ENCODE measurements at places on chromosomes 13 and 19.

- DNase-seq = no peak
Measured at GRCh38 chr13:43584751-43585150, 202.0 kb downstream of the ENOX1 start.

DNA sequence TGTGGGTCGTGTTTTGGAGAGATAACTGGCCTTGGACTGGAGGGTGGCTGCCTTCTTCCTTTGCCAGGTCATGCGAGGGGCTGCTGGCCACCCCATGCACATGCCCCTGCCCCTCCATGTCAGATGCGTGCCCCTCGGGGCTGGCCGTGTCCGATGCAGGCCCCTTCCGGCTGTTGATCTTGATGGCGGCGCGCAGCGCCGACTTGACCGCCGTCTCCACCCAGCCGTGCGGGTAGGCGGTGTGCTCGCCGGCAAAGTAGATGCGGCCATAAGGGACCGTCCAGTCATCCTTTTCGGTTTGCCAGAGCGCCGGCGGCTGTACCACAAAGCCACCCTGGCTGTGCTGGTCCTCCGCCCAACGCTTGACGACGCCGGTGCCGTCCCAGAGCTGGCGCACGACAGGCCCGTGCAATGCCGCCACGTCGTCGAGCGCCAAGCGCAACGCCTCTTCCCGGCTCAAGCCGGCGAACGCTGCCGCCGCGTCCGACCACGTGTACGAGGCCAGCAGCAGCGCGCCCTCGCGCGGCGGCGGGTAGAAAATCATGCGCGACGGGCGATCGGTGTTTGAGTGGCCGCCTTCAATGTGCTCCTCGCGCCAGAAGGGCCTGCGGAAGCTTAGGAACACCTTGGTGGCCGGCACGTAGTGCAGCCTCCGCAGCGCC lies 6.9 kb downstream of the IL4I1 start:
- peak; percentile 78 for DNase-seq

DNA sequence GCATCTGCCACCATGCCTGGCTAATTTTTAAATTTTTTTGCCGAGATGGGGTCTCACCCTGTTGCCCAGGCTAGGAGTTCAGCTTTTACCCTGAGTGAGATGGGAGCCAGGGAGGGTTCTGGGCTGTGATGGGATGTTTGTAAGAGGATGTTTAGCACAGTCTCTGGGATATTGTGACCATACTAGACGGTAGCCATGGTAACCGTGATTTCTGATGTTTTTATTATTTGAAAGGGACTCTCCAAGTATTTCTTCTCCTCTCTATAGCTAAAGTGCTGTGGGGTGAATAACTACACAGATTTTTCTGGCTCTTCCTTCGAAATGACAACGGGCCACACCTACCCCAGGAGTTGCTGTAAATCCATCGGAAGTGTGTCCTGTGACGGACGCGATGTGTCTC lies 10.4 kb downstream of the TSPAN16 start:
- no peak for DNase-seq

GRCh38 chr13:63381078-63381859 lies 1965.6 kb upstream of the PCDH20 start:
- DNase-seq = no peak

GRCh38 chr13:30026093-30026492 lies 175.7 kb upstream of the UBL3 start:
- DNase-seq = no peak

- DNase-seq = no peak
Measured at GRCh38 chr13:35472323-35472881, 4.1 kb downstream of the MAB21L1 start.

DNA sequence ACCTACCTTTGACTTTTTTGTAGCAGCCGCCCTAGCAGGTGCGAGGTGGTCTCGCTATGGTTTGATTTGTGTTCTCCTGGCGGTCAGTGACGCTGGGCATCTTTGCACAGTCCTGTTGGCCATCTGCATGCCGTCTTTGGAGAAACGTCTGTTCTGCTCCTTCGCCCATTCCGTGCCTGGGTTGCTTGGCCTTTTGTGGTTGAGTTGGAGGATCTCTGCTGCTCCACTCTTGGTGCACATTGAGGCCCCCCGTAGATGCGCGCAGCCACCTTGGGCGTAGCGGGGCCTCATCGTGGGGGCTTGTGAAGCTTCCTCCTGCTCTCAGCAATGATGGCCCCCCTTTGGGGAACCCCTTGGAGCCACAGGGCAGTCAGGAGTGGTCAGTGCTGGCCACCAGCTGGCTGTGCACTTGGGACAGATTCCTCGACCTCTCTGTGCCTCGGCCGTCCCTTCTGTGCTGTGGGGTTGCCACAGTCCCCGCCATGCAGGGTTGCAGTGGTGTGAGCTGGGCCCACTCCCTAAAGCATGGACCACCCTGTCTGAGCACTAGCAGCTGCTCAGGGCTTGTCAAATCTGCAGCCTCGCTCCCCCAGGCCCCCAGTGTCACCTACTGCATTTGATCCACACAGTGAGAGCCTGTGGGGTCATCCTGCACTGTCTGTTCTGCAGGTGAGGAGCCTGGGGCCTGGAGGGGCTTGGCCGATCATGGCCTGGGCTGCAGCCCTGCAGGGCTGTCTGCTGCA lies 170.8 kb downstream of the KDM4B start:
- no peak for DNase-seq

DNA sequence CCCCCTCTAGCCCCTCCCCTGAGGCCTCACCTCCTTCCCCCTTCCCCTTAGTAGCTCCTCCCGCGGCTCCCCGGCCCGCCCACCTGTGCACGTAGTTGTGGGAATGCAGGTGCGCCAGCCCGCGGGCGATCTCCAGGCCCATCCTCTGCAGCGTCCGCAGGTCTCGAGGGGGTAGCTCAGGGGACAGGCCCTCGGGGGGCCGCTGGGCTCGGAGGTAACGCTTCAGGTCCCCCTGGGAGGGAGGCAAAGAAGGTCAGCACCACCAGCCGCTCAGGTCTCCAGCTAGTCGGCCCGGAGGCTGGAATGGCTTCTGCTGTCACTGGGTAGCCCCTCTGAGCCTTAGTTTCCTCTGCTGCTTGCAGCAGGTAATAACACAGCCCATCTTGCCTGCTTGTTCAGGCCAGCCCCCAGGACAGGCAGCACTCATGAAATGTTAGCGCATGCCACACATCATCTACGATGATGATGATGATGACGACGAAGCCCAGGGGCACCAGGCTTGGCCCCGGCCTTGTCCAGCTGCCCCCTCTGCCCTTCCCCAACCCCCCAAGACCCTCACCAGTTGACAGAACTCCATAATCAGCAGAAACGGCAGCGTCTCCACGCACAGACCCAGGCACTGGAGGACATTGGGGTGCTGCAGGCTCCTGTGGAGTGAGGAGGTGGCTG lies 9.2 kb downstream of the LMTK3 start:
- no peak for DNase-seq

- peak; percentile 59 for DNase-seq
Measured at GRCh38 chr13:40026741-40027140, 371.3 kb downstream of the COG6 start.

GRCh38 chr13:33252135-33252534 lies 33.4 kb downstream of the STARD13 start:
- DNase-seq = no peak

DNA sequence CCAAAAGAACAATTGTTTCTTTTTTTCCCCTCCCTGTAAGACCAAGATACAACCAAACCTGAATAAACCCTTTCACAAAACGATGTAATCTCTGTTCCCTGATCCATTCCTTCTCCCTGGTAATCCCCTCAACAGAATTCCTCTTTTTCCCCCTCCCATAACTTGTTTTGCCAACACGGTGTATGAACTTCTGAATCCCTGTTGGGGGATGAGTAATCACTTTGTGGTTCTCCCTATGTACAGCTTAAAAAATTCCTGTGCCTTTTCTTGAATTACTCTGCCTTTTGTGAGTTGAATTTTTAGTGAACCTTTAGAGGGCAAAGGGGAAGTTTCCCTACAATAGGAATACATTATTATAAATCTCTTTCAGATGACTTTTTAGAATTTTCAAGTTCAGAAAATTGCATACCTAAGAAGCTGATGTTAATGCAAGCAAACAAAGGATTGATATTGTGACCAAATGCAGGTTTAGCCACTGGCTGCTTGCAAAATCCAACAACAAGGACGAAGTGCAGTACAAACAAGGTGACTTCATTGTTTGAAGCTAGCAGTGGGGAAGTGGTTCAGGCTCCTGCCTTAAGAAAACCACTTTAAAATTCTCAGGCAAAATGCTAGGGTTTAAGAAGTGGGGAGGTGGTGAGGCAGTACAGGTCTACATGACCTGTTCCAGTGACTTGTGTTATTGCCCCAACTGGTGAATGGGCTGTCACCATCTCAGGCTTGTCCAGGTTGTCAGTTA lies 15.0 kb upstream of the EPSTI1 start:
- no peak for DNase-seq

DNA sequence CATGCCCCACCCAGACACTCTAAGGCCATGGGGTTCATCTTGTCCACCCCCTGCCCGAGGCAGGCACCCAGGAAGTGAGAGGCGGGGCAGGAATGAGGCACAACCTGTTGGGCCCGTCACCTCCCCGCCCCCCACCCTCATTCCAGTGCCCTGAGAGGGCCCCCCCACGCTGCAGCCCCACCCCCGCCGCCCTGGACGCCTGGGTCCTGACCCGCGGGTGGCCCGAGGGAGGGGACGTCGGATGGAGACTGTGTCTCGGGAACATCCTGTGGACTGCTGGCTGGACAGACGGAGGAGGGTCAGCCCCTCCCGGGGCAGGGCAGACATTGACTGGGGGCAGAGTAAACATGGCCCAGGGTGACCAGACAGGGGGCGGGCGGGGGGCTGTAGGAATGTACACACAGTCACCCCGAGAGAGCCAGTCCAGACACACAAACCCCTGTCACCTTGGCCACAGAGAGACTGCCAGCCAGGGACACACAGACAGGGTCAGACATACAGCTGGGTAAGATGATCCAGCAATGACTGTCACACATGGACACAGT lies 7.4 kb upstream of the JUNB start:
- no peak for DNase-seq

DNA sequence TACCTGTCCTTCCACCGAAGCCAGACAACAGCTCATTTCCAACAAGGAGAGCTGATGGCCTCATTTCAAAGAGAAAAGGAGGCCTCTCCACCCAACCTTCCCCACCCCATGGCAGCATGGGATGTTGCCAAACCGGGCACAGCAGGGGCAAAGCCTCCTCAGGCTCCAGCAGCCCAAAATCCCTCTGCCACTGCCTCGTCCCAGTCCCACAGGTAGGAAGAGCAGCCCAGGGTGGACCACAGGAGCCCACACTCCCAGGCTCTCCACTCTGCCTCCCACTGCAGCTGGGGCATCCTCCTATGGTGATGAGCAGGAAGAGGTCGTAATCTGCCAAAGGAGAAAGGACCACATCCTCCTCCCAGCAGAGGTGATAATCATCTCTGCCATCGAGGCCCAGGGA lies 50.9 kb downstream of the PEPD start:
- DNase-seq = no peak

DNA sequence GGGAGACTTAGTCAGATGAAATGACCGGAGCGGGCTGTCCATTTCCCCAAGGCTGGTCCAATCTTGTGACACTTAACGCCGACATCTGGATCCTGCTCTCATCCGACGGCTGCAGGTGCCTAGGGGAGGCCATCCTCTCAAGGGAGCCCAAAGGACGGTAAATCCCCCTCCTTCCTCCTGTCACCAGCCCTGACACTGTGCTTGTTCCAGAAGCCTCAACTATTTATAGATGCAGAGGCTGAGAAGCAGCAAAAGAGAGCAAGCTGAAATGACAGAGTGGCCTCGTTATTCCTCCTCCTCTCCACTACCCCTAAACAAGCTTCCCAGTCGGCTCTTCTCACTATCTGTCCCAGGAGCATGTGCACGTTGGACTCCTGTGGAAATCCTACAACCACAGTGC lies 533.7 kb downstream of the LIG4 start:
- DNase-seq = no peak

DNA sequence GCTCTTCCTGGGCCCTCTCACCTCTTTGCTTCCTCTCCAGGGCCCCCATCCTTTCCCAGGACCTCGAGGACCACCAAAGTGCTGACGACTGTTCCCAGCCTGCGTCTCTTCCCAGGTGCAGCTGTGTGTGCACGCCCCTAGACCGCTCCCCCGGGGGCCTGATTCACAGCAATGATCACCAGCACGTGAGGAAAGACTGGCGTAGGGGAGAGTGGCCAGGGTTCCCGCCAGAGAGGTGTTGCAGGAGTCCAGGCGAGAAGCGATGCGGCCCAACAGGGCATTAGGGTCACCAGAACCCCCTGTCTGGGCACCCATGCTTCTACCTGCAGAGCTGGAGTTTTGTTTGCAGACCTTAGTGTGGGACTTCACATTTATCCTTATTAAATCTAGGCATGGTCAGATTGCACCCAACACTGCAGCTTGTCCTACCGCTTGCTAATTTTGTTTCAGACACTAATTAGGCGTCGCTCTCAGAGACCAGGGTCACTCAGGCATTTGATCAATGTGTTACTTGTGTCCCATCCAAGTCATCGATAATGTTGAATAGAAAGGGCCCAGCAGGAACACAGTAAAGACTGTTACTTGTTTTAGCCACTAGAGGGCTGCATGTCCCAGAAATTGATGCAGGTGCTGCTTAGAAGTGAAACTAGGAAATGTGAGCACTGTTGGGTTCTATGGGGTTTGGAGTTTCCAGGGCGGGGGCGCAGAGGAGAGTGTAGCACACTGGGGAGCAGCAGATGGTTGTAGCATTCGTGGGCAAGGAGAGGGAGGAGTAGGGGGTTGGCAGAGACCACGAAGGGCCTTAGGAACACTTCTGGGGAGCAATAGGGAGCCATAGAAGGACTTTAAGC lies 53.2 kb downstream of the CDADC1 start:
- DNase-seq = peak; percentile 60

All from activated naive CD8-positive, alpha-beta T cell treated with anti-CD3 and anti-CD28 coated beads, Interleukin-2, amount 50 U/mL, for 24 hours (primary cell).